ENCODE measurements at places on chromosomes 16 and 17.
A peak's percentile ranks its signal among the peaks of the same experiment; 100 is the strongest.

DNA sequence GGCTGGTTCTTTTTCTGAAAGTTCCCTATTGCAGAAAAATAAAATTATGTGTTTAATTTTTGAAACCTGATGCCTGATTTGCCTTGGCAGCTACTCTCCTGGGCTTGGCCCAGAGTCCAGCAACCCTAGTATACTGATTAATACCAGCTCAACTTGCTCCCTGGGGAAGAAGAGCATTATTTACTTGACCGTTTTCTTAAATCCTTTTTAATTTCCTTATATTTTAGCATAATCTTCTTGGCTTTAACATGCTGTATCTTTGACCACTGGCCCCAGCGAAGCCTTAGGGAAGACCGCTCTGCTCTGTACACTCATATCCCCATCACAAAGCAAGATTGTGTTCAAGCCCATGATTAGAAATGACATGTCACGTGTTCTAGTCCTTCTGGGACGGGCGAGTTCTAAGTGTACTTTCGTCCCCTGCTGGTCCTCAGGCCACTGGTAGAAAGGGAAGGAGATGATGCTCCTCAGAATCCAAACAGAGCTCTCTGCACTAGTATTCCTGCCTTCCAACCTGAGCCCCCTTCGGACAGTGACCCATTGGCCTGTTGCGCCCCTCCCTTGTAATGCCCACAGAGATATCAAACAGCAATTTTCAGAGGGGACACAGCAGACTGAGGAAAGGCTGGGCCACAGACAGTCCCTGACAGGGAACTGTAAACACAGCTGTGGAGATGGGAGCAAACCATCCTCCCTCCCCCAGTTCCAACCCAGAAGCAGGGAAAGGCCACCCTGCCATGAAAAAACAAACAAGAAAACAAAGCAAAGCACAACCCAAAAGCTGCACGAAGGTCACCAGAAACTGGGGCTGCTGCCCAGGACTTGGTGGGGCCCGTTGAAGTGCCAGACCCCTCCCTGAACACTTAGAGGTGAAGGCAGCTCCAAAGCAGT is 4.3 kb upstream of the EZH1 start:
- no peak for DNase-seq

GRCh38 chr16:67922740-67923139 is 8.9 kb downstream of the CTRL start:
- peak; percentile 13 for DNase-seq

DNA sequence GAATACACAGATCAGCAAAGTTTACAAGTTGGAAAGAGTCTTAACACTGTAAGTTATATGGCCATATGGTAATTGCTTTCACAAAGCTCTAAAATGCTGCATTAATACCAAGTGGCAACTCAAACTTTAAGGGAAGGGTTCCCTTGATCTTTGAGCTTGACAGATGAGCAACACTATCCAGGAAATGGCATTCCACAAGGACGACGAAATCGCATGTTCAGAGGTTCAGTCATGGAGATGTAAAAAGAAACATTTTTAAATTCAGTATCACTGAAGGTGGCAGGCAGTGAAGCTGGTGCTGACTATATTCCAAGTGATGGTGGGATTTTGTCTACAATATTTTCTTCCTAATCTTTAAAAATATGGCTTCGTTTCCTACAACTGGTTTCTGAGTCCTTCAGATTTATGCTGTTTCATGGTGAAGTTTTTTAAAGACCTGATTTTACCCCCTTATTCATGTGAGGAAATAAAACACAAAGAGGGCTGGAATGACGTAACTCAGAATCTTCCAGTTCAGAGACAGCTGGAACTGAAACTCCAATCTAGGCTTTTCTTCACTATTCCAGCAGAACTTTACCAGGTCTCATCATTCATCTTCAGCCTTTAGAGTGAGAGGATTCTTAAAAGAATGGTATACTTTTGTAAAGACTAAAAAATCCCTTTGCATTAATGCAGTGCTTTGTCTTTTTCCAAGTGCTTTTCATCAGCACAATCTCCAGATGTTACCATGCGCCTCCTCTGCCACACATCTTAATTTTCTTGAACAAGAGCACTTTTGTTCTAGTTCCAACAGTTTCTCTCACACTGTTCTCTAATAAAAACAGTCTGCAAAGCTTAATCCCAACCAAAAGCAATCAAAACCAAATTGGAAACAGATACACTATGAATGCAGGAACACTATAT is 20.2 kb downstream of the CHCT1 start:
- DNase-seq = no peak

DNA sequence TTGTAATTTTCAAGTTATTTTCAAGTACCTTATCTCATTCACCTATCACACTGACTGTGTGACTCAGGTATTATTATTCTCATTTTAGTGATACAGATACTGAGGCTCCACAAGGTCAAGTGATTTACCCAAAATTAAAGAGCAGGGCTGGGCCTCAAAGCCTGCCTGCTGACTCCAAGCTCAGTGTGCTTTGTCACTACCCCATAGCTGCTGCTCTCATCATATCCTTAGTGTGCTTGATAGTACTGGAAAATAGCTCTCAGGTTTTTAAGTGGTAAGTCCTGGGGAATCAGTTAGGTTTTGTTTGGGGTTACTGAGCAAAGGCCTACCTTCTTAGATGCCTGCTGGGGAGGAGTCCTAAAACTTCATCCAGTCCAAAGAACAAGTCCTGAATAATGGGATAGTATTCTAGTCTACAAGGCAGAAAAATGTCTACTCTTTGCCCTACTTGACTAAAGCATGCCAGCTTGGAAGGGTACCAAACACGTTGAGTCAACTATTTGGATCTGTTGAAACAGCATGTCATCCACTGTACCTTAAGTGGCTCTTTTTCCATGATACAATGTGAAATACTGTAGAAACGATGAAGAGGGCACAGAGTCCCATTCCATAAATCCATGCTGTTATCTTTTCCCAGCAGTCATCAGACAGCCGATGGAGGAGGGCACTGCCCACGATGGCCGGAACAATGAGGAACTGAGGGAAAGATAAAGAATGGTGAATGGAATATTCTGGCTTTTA is 10.7 kb downstream of the MMD start:
- no peak for DNase-seq

- no peak for DNase-seq
Measured at GRCh38 chr16:55330781-55331647, 7.0 kb downstream of the IRX6 start.

GRCh38 chr16:17375461-17376304 is 95.1 kb downstream of the XYLT1 start:
- DNase-seq = peak; percentile 96

GRCh38 chr16:31009120-31009519 is 1.3 kb downstream of the STX1B start:
- no peak for DNase-seq

GRCh38 chr17:45221081-45222013 is at the start of gene FMNL1:
TSS of gene FMNL1 (plus strand) at chr17:45221885. CDS start at chr17:45222125, 240 bp downstream.
- DNase-seq = no peak

GRCh38 chr17:16906680-16907079 is 65.2 kb downstream of the TNFRSF13B start:
- DNase-seq = no peak

- no peak for DNase-seq
Measured at GRCh38 chr16:89442588-89442987, 47.8 kb downstream of the ANKRD11 start.
